ENCODE measurements at places on chromosomes 11 and 22.

DNA sequence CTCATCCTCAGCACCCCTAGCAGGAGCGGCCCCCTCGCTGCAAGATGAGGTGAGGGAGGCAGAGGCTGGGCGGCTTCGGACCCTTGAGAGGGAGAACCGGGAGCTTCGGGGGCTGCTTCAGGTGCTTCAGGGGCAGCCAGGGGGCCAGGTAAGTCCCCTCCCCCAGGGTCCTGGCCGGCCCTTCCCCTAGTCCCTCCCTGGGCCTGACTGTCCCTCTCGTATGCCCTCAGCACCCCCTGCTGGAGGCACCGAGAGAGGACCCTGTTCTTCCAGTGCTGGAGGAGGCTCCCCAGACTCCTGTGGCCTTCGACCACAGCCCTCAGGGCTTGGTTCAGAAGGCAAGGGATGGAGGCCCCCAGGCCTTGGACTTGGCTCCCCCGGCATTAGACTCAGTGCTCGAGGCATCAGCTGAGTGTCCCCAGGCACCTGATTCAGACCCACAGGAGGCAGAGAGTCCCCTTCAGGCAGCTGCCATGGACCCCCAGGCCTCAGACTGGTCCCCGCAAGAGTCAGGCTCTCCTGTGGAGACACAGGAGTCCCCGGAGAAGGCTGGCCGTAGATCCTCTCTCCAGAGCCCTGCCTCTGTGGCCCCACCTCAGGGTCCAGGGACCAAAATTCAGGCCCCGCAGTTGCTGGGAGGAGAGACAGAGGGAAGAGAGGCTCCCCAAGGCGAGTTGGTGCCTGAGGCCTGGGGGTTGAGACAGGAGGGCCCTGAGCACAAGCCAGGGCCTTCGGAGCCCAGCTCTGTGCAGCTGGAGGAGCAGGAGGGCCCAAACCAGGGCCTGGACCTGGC is 4.0 kb downstream of the CCDC88B start:
- DNase-seq: no peak

DNA sequence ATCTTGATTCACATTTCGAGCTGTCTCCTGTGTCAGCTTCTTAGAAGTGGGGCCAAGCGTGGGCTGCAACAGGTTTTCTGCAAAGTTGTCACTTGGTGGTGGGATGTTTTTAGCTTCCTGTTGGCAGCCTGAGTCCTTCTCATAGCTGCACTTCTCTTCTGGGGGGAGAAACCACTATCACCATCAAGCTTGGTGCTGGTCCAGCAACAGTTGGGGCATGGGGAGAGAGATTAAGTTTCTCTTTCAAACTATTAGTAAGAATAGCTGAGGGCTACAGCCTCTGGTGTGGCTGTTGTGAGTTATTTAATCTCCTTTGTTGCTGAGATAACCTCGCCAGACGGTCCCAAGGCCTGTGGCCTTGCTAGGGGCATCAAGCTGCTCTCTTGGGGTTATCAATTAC is 123.3 kb upstream of the CRYBB3 start:
- no peak for DNase-seq

GRCh38 chr11:99271527-99271926 is 250.8 kb downstream of the CNTN5 start:
- DNase-seq: no peak

DNA sequence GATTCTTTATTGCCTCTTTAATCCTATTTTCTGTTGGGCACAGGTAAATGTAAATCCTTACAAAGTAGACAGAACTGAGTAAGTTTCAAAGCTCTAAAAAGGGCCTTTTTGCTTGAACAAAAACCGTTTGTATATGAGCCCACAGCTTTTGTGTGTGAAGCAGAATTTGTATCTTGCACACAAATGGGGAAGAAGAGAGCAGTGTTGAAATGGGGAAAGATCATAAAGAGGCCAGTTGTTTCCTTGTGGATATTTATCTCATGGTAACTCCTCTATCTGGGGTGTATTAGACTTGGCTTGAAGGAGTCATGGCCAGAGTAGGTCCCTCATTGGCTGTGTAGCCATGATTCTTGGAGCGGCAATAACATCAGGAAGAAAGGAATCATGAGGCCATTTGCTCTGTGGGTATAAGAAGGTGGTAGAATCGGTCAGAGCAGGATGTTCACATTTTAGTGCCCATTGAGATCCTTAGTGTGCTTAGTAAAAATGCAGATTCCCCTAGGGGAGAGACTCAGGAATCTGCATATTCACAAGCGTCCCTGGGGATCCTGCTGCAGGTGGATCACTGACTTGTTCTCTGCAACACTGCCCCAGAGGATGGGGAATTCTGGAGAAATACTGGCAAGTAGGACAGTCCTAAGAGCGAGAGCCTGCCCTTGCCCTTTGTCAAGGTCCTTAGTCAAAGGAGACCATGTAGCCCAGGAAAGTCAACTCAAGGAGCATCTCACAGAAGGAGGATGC is 126.5 kb downstream of the LDLRAD3 start:
- DNase-seq: no peak

DNA sequence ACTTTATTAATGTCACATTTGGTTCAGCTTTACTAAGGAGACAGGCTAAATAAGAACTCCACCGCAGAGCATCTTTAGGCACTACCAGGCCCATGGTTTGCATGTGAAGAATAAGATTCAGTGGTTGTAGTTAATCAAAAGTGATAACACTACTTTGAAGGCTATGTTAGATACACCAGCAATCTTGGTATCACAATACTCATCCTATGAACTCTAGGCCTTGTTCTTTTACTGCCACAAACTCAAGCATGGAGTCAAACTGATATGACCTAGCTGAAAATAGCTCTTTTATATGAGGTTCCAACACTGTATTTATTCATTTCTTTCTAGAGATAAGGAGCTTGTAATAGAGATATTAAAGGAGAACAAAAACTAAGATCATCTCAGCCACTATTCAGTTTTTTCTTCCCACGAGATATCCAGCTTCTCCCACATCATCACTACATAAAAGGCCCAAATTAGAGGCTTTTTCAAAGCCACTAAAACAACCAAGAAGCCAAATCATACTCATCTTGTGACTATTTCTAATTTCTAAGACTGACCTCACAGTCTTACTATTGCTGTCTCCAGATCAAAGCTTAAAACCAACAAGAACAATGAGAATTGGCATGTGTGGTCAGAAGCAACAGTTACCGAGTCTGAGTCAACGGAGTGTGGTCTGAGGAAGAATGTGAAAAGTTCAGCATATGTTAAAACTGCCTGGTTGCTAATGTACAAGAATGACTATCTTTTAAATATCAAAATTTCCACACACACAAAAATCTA is 25.1 kb upstream of the GUCY1A2 start:
- DNase-seq: no peak

DNA sequence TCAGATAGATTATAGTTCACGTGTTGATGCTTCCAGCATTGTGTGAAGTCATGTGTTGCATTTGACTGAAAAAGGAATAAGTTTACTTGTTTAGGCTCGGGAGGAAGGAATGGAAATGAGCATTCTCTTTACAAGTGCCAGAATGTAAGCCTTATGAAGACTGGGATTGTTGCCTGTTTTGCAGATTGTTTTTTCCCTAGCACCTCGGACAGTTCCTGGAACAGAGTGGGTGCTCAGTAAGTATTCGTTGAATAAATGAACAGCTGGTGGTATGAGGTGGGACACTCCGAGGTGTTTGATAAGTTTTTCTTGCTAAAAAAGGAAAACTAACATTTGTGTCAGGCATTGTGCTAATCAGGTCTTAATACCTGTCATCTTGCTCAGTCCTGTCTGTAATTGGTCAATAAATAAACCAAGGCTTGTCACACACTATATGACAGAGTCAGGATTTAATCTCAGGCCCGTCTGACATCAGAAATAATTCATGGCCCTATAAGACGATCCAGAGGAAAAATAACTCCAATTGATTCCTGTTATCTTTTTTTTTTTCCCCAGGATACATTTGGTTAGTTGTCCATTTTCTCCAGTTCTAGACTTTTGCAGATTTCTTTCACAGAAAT is 304.7 kb downstream of the NELL1 start:
- DNase-seq: no peak

DNA sequence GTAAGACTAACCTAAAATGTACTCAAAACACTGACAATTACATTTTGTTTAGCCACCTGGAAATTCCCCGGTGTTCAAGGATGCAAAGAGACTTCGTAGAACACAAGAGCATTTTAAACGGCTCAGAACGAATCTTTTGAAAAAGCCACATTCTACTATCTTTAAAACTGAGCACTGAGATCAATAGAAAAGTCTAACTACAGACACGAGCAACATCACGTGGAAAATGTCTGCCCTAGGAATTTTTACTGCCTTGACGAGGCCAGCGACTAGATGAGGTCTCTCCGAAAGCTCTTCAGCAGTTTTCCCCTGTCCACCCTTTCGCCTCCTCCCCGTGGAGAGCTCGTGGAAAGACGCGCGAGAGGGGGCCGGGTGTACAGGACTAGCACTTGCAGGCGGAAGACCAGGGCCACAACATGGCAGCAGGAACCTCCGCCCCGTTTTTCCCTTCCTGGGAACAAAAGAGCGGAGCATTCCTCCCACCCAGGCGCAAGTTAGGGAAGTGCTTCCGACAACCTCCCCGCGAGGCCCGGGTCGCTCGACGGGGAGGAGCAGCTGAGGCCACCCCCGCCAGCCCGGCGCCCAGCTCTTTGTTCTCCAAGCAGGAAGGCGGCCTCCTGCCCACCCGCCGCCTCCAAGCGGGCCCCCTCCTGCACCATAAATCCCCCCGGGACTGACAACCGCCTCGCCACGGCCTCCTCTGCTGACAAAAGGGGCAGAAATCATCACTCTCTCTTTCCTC is 1.1 kb downstream of the EIF4G2 start:
- peak; percentile 14 for DNase-seq

DNA sequence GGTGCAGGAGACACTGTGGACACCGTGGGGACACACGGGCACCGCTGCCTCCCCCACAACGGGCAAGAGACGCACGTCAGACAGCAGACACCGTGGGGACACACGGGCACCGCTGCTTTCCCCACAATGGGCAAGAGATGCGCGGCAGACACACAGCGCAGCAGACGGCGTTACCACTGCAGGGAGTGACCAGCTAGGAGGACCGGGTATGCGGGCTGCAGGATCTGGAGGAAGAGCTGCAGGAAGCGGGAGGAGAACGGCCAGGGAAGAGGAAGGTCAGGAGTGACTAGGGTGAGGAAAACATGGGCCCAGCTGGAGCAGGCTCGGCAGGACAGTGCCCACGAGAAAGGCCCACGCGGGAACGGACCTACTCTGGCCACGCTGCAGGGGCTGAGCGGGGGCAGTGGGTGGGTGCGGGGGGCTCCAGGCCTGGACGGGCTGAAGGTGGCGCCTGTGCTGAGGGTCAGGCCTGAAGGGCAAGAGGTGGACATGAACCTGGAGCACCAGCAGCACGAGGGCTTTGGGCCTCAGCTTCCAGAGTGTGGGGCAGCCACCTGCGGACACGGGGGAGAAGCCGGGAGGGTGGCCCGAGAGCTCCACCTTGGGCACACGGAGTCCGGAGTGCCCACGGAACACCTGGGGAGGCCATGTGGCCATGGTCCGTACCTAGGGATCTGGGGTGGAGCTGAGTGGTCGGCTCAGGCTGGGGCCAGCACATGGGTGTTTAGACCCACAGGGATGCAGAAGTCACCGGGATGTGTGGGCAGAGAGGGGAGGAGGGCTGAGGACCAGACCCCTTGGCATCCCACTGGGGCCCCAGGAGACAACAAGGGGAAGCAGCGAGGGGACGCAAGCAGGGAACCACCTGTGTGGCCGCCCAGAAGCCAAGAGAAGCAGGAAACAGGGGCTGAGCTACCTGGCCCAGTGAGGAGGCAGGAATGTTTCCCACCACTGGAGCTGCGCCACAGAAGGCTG is 16.5 kb downstream of the TOLLIP start:
- no peak for DNase-seq

- DNase-seq: no peak
Observed at GRCh38 chr11:3745161-3745560, 52.2 kb downstream of the NUP98 start.

DNA sequence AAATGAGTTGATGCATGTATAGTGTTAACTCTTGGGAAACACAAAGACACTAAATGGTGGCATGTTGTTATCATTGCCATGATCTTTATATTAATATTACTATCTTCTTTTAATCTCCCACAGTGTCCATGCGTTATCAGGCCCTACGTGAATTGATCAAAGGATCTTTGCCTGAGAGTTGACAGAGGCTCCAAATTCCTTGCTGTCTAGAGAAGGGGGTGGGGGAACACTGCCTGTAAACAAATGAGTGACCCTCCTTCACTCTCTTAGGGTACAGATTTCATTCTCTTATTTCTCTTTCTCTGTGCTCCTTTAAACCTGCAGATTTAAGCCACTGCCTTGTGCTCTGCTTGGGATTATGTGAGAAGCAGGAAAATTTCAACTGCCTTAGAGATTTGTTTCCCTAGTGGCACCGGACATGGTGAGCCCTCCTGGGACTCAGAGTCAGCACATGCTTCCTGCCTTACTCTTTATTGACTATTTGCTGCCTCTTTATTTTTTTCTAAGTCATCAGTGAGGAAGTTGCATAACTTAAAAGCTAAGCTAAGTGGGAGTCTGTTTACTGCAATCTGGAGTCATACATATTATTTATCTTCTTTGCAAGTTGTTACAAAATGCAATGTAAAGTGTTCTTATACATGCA is 122.9 kb downstream of the MAML2 start:
- no peak for DNase-seq

- no peak for DNase-seq
Observed at GRCh38 chr11:111531136-111531535, 9.4 kb upstream of the LAYN start.

- no peak for DNase-seq
Observed at GRCh38 chr22:36212901-36213300, 11.3 kb upstream of the APOL4 start.

- DNase-seq: no peak
Observed at GRCh38 chr11:70604630-70605467, 206.5 kb downstream of the CTTN start.

GRCh38 chr11:18329196-18329870 is 7.0 kb downstream of the GTF2H1 start:
- DNase-seq: no peak

DNA sequence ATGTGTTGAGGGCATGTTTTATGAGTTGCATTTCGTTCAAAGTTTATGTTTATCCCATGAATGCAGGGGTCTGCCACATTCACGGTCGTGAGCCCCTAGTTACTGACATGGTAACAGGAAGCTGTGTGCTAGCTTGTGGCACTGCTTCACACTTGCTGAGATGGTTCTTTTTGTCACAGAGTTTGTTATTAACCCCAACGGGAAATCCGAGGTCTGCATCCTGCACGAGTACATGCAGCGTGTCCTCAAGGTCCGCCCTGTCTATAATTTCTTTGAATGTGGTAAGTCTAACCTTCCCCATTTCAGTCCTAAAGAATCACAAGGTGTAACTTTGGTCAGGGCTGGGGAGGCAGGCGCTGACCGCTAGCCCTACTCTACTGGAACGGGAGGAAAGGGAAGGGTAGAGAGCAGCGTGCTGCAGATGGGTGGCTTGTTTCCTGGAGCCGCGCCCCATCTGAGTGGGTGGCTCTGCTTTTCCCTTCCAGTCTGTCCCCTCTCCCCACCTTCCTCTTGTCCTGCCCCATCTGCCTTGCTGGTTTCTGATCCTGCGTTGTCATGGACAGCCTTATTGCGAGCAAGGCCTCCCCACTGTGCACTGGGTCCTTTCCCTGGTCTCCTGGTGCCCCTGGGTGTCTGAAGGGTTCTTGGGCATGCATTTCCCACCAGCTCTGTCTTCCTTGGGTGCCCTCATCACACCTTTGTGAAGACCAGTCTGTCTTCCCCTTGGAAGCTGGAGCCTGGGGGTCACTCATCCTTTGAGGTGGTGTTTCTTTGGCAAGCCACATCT is 11.8 kb downstream of the DGCR8 start:
- no peak for DNase-seq

All from stimulated activated CD8-positive, alpha-beta memory T cell treated with anti-CD3 and anti-CD28 coated beads, Interleukin-4, amount 100 ng/mL, for 1 hour (primary cell).